Inflammatory macrophage (primary cell): ENCODE measurements at places on chromosomes 4 and X.

DNA sequence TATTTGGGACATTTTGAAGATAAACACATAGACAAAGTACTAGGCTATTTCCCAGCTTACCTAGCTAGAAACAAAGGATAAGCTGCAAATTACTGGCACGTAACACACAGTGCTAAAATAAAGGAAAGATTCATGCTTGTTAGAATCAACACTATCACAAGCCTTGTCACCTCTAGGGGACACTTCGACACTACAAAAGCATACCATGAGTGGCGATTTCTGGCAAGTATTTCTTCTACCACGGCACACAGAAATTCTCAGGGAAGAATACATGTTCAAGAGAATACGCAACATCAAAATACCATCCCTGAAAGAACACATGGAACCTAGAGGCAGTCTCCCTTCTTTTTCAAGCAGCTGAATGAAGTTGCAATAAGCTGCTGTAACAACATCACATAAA lies 5.1 kb downstream of the MECP2 start:
- DNase-seq: no peak

- no peak for DNase-seq
Observed at GRCh38 chr4:174928575-174929253, 10.6 kb downstream of the ADAM29 start.

- no peak for DNase-seq
Observed at GRCh38 chr4:68348577-68348976, 1.3 kb downstream of the YTHDC1 start.

GRCh38 chr4:80006935-80007744 lies 65.9 kb downstream of the ANTXR2 start:
- DNase-seq: peak; percentile 14

GRCh38 chrX:124113621-124114600 lies 152.4 kb downstream of the STAG2 start:
- DNase-seq: no peak

GRCh38 chr4:182205306-182205705 lies 37.9 kb upstream of the TENM3 start:
- DNase-seq: no peak

GRCh38 chrX:111013778-111014455 lies 82.1 kb upstream of the PAK3 start:
- DNase-seq: no peak

DNA sequence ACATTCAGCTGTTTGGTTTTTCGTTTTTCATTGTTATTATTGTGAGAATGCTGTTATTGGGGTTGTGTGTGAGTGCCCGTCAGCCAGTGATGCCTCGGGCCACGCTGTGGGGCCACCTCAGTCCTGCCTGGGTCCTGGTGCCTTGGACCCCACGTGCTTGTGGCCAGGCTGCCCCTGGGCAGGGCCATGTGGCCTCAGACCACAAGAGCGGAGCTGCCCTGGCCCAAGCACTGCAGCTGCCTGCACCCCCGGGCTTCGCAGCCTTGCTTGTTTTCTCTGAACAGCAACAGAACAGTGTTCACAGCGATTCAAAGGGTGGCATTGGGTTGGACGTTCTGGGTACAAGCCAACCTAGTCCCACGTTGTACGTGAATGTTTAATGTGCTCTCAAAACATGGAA lies 56.9 kb downstream of the CPLX1 start:
- DNase-seq: no peak

DNA sequence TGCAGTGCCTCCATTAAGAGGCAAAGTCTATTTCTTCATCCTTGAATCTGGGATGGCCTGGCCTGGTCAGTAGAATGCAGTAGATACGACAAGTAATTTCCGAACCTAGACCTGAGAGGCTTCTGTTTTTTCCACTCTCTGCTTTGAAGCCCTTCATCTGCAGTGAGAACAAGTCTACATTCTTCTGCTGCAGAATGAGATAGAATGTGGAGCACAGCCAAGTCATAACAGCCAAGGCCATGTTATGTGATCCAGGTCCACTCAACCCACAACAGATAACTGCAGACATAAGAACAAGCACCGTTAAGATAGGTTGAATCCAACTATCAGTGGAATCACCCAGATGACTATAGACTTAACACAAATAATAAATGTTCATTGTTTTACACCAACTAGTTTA lies 1297.7 kb downstream of the C4orf33 start:
- DNase-seq: no peak

DNA sequence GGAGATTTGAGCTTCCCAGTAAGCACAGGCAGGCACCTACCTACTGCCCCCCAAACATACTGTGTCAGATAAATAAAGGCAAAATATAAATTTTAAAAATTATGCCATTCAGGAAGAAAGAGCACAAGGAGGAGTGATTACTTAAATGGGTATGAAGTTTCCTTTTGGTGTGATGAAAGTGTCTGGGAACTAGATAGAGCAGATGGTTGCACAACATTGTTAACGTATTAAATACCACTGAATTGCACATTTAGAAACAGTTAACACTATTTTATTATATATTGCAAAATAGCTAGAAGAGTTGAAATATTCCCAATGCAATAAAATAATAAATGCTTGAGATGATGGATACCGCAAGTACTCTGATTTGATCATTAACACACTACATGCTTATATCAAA lies 374.7 kb upstream of the FGF13 start:
- peak; percentile 47 for DNase-seq

- no peak for DNase-seq
Observed at GRCh38 chrX:108447303-108447702, 7.7 kb downstream of the COL4A5 start.

DNA sequence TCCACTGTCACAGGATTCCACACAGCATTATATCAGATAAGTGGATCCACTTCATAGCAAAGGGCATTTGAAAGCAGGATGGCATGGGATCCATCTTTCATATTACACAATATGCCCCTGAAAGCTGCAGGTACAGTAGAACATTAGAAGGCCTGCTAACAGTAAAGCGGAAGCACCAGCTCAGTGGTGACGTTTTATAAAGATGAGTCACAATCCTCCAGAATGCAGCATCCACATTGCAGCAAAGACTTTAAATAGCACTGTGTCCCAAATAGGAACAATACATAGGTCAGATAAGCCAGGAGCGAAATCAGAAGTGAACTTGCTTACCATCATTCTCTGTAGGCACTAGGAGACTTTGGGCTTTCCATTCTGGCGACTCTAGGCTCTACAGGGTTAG lies 609.5 kb upstream of the FAT1 start:
- no peak for DNase-seq

GRCh38 chrX:9258421-9259104 lies 206.3 kb upstream of the TBL1X start:
- DNase-seq: no peak

GRCh38 chr4:115437739-115438138 lies 324.3 kb upstream of the NDST4 start:
- DNase-seq: no peak

GRCh38 chrX:116114999-116115398 lies 55.5 kb upstream of the AGTR2 start:
- no peak for DNase-seq

DNA sequence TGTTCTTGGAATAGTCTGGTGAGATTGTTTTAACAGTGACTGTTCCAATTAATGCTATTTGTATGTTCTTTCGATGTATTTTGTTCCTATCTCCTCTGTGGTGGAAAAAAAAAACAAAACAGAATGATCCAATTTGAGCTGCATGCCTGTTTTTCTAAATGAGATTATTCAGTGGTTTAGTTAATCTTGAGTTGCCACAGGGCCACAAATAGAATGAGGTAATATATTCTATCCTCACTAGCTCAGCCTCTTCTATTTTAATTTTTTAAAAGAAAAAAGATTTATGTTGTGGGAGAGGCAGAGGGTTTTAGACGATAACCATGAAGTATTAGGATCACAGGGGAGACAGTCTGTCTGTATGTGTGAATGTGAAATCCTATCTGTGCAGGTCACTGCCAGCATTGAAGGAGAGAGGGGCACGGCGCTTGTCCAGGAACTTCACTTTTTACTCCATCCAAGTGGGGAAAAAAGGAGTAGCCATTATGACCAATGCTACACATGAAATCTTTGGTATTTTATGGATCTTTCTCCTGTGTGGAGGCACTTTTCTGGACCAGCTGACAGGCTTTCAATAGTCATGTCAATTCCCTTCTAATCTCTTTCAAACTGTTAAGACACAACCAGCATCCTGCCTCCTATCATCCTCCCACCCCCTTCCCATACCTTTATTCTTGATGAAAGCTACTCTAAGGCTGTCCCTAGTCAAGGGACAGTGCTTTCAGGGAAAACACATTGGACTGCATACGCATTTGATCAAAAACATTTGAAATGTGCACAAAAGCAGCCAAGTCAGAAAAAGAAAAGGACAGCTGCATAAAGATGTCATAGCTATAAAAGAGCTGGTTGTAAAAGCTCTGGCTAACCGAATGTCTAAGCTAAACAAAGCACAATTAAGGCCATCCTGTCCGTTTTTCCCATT lies 1063.8 kb upstream of the INTU start:
- no peak for DNase-seq

GRCh38 chr4:69833251-69833650 lies 26.7 kb downstream of the SULT1E1 start:
- DNase-seq: no peak

- no peak for DNase-seq
Observed at GRCh38 chr4:38275331-38276100, 315.3 kb downstream of the PTTG2 start.

GRCh38 chr4:150884625-150885024 lies 130.5 kb downstream of the LRBA start:
- no peak for DNase-seq

GRCh38 chr4:140726776-140727500 lies 29.2 kb downstream of the TBC1D9 start:
- no peak for DNase-seq

DNA sequence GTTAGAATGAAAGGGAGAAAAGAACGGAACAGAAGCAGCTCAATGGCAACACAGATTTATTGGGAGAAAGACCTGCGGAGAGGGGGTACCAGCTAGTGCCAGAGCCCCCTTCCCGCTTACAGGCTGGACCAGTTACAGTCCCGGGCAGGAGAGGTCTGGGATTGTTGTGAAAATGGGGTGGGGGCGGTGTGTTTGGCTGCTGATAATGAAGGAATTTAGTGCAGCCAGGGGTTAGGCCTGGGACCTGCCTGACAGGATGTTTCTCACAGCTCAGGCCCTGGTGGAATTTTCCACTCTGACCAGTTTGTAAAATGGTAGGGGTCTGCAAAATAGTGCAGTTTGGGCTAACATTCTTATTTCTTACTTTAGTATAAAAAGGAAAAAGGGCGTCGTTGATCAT lies 75.4 kb upstream of the SPIN4 start:
- no peak for DNase-seq

DNA sequence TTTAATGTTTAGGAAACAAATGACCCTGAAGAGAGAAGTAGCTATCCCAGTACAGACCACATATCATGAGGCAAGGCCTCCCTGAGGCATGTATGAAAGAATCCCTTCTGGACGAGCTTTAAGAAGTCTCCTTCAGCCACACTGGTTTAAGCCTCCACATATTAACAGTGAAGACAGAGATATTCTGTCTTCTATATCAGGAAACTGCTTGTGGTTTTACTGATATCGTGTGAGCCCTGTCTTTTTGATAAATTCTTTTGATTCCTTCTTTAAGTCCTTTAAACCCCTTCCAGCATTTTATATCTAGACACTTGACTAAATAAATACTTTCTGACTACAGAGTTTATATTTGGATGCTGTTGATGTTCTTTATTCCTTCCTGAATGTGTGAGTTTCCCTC lies 45.9 kb upstream of the GPC4 start:
- DNase-seq: no peak

GRCh38 chrX:21972721-21973120 lies 32.2 kb downstream of the SMS start:
- peak; percentile 19 for DNase-seq

DNA sequence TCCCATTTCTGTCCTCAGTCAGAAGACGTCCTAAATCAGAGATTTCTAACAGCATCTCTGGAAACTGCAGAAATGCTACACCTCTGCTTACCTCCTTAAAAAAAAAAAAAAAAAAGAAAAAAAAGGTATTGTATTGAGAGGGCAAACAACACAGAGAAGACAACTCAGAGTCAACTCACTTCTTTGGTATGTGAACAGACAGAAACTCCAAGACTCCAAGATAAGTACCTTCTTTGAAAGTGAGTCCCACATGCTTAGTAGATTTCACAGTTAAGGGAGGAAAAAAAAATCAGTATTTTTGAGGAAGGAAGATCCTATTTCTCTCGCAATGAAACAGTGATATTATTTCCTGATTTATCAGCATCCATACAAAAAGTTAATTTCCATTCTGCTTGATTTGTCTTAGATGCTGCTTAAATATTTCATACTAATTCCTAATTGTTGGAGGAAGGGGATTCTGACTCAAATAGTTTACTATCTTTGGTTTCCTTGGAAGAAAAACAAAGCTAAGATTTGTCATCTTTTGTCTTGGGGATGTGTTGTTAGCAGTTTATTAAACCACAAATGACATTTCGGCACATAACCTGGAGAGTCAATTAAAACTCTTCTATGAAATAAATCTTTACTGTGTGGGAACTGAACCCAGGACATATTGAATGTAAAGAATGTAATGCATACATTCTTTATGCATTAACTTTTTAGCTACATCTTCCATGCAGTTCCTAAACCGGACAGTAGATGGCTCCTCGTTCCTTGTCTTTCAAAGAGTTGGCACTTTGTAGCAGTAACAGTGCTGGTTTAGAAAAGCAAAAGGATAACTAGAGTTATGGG lies 4.7 kb downstream of the RASGEF1B start:
- peak; percentile 91 for DNase-seq

- no peak for DNase-seq
Observed at GRCh38 chr4:1047976-1048772, 36.7 kb downstream of the FGFRL1 start.

DNA sequence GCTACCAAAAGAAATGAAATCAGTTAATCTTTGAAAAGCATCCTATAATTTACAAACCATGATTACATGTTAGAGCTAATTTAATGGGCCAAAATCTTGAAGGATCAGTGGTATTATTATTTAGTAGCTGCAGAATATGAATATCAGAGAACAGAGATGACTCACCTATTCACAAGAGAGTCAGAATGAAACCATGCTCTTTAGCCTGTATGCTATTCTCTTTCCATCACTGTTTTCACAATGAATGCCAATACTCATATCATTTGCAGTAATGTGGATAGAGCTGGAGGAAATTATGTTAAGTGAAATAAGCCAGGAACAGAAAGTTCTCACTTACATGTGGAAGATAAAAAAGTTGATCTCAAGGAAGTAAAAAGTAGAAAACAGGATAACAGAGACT lies 414.1 kb downstream of the CENPC start:
- no peak for DNase-seq

DNA sequence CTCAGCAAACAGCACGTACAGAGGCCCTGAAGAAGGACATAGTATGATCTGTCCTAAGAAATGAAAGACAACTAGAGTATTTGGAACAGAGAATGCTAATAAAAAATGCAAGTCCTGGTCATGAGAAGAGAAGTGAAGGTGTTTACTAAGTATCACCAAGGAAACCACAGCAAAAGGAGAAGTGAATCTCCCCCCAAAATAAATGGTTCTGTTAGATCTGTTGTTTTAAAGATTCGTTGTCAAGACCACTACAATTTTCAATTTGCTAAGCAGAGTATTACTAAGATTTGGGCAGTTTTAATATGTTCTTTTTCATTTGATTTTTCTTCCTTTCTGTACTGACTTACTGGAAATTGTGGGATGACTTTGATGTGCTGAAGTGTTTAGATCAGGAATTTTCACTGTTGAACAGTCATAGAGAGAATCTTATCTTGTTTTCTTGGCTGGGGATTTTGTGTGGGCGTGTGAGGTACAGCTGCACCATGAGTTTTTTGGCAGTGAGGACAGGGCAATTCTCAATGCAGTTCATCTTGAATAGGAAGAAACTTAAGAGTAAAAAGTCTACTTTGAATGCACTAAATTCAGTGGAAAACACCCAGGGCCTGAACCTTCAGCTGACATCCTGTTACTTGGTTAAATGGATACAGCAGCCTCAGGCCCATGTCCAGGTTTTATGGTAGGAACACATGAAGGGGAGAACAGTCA lies 132.2 kb downstream of the STIM2 start:
- DNase-seq: peak; percentile 34
